Stimulated activated CD4-positive, alpha-beta T cell treated with anti-CD3 and anti-CD28 coated beads, Interleukin-4, amount 100 ng/mL, for 1 hour (primary cell): ENCODE measurements at places on chromosomes 11 and 22.

- DNase-seq: no peak
Measured at GRCh38 chr11:126459691-126460281, 104.3 kb downstream of the ST3GAL4 start.

DNA sequence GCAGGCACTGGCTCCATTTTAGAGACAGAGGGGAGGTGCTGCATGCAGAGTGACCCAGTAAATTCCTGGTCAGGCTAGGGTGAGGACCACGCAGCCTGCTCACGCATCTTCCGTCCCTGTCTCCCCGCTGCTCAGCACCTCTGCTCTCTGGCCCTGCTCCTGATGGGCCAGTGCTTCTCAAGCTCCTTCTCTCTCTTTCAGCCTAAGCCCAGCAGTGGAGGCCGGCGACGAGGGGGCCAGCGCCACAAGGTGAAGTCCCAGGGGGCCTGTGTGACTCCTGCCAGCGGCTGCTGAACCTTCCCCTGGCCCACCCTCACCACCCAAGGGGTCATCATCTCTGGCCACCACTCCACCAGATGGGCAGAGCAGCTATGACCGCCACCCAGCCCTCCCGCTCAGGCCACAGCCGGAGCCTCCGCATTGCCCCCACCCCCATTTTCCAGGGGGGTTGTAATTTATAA, 24.7 kb downstream of the GTPBP1 start:
- DNase-seq: no peak

GRCh38 chr11:62953811-62954210, 31.0 kb downstream of the SLC22A6 start:
- DNase-seq: no peak

- DNase-seq: peak; percentile 21
Measured at GRCh38 chr11:35237860-35238715, 99.1 kb downstream of the CD44 start.

GRCh38 chr11:1479678-1480118, 6.9 kb downstream of the MOB2 start:
- DNase-seq: no peak

GRCh38 chr11:45672593-45672992, 7.2 kb upstream of the CHST1 start:
- DNase-seq: no peak

DNA sequence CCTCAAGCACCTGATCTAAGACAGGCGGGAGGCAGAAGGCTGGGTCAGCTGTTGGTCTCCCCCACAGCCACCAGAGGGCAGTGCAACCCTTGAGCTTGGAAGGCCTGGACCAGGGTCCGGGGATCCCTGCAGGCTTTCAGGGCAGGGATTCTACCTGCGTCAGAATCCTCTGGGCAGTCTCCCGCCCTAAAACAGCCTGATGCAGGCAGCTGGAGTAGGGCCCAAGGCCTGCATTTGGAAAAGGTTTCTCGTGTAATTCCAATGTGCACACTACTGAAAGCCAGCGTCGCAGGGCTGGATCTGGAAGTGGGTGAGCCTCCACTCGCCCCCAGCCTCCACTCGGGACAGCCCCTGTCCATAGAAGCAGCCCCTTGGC, 31.8 kb downstream of the BID start:
- peak; percentile 74 for DNase-seq

DNA sequence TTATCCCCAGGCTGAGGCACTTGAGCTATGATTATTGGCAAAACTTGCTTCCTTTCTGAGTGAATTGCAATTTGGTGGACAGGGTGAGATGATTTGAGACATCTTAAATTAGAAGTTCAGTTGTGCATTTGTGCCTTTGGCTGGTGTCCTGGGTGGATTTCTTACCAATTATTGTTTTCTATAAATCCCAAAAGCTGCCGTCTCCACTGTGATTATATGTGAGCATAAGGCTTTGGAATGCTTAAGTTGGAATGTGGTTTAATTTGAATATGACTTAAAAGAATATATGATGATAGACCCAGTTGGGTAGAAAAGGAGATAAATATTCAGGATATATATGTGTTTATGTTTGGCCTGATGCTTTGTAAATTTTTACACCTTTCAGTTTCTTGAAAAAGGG, 70.0 kb downstream of the EXT2 start:
- DNase-seq: no peak

DNA sequence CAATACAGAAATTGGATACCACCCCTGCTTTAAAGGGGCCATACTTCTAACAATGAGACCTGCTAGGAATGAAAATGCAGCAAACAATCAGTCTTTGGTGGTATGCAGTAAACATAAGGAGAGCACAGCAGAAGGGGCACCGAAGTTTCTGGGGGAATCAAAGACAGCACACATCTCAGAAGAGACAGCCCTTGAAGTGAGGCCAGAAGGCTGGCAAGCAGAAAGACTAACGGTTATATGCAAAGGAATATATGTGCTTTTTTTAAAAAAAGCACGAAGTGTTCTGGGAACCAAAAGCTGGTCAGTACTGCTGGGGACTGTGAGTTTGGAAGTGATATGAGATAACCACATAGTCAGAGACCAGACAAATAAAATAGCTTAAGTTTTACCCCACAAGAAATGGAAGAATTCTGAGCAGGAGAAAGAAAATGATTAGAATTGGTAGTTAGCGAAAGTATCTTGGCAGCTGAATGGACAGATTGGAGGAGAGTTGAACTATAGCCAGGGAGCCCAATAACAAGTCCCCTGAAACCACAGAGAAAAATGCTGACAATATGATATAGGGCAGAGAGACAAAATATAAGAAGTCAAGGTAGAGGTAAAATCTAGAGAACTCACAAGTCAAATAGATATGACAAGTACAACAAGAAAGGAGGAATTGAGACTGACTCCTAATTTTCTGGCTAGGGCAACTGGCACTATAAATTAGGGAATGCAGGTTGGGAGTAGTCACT, 125.7 kb downstream of the MRTFA start:
- DNase-seq: no peak

- no peak for DNase-seq
Measured at GRCh38 chr11:3635641-3636375, 6.0 kb downstream of the ART5 start.

DNA sequence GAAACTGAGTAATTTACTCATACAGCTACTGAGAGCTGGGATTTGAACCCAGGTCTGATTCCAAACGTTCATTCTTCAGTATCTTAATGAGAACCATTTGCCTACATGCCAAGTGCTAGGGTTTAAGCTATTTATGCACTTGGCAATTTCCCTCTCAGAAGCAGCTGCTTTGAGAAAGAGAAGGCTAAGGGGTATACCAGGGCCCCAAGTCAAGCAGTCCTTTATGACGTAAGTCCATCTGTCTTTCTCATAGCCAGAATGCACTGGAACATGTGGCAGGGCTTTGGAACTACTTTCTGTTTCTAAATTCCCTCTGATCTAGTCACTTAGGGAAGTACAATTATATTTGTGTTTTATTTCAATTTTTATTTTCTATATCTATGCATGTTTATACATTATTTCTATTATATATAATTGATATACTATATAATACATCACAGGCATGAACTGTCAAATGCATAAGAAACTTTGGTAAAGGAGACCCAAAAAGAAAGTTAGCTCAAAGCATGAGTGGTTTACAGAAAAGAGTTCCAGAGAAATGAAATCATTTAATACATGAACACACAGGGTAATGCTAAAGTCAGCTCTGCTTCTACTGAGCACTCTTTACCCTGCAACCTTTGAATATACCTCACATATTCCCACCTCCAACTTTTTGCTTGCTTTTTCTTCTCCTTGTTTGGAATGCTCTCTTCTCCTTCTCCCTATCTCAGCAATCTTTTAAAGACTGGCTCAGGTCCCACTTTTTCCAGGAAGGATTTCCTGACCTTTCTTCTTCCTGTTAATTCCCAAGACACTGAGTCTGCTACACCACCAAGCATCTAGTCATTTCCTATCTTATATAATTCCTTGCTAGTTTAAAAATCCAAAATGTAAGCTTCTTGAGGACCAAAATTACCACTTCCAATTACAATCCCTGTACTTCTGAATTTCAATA, 80.5 kb upstream of the GDPD4 start:
- no peak for DNase-seq

DNA sequence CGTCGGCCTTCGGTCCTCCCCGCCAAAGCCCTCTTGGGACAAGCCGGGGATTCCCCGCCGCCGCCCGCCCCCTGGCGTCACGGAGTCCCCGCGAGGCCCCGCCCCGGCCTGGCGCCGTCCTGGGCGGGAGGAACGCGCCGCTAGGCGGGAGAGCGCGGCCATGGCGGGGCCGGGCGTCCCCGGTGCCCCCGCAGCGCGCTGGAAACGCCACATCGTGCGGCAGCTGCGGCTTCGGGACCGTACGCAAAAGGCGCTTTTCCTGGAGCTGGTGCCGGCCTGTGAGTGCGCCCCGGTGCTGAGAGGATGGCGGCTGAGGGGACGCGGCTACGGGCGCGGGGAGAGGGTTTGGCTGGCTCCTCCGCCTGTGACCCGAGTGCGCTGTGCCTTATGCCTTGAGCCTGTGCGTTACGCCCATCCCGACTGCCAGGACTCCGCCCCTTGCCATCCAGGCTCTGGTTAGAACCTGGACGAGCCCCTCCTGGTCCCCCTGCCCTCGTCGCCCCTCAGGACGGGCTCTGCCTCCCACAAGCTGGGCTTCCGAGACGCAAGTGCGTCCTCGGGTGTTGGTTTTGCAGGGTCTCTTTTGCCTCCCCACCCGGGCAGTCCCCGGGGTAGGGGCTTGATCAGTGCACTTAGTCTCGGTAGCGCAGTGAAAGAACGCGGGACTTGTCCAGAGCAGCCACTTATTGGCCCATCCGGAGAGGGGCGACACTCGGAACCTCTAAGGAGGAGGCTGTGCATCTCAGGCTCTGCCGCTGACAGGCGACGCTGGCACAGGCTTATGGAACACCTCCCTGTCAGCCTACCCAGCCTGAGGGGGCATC, at the start of gene ATG16L2:
Gene ATG16L2 (plus strand): TSS at position 126 of the 824 bp plus-strand sequence. CDS start 35 bp downstream, at position 161.
- DNase-seq: peak; percentile 89

DNA sequence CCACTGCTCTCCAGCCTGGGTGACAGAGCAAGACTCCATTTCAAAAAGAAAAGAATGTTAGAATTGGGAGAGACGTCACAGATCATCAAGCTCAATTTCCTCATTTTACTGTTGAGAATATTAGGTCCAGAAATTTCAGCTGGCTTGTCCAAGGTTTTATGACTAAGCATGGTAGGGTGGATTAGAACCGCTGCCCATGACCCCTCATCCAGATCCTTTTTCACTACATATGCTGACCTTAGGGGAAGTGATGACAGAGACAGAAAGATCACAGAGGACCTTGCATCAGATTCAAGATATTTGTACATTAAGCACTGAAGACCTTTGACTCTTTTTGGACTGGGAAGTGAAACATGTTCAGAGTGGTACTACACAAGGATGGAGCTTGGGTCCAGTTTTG, 134.5 kb downstream of the ADAMTS15 start:
- no peak for DNase-seq

DNA sequence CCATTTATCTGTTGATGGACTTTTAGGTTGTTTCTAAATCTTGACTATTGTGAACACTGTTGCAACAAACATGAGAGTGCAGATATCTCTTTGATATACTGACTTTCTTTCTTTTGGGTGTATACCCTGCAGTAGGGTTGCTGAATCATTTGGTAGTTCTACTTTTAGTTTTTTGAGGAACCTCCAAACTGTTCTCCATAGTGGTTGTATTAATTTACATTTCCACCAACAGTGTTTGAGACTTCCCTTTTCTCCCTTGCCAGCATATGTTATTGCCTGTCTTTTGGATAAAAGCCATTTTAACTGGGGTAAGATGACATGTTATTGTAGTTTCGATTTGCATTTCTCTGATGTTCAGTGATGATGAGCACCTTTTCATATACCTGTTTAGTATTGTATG, 330.0 kb downstream of the DDX10 start:
- no peak for DNase-seq

- DNase-seq: no peak
Measured at GRCh38 chr11:33448461-33449130, 191.4 kb downstream of the HIPK3 start.

- no peak for DNase-seq
Measured at GRCh38 chr22:35409783-35410662, 10.1 kb downstream of the MCM5 start.

- no peak for DNase-seq
Measured at GRCh38 chr11:62669420-62670161, 1.9 kb upstream of the UQCC3 start.

- no peak for DNase-seq
Measured at GRCh38 chr11:64916040-64916774, 802 bp downstream of the ATG2A start.

DNA sequence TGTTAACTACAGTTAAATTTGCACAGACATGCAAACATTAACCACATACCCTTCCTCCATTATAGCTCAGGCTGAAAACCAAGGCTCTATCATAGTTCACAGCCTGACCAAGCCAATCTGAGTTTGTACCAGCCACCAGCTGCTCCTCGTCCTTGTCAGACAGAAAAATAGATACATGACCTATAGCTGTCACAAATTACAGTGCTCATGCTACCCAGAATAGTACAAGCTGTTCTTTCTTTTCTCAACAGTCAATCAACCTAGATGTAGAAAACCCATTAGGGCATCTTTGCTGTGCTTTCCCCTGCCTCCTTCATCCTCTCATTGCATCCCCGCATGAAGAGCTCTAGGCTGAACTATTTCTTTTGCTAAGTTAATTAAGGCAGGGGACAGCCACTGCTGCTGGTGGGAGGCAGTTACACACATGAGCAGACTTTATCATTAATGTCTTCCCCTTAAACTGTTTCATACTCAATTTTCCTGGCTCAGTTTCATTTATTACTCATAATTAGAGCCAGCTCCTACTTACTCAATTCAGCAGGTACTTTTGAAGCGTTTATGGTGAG, 148.3 kb downstream of the TRPC6 start:
- no peak for DNase-seq

DNA sequence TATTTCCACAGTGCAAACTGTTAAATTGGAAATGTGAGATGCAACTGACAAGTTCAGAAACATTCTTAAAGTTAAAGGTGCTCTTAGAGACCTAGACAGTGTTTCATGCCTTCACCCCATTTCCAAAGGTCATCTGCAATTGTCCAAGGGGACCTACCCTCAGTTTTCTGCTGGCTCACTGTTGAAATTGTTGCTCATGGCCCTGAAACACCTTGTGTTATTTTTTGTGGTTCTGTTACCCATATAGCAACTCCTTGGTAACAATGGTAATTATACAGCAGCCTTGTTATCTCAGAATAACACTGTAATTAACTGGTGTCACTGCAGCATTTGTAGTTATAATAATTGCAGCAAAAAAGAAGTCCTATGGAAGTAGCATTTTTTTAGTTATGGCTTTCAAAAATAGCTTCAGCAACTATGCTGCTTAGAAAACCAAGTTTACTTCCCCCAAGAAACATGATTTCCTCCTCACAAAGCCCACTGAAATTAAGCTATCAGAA, 49.2 kb upstream of the CCDC34 start:
- no peak for DNase-seq

DNA sequence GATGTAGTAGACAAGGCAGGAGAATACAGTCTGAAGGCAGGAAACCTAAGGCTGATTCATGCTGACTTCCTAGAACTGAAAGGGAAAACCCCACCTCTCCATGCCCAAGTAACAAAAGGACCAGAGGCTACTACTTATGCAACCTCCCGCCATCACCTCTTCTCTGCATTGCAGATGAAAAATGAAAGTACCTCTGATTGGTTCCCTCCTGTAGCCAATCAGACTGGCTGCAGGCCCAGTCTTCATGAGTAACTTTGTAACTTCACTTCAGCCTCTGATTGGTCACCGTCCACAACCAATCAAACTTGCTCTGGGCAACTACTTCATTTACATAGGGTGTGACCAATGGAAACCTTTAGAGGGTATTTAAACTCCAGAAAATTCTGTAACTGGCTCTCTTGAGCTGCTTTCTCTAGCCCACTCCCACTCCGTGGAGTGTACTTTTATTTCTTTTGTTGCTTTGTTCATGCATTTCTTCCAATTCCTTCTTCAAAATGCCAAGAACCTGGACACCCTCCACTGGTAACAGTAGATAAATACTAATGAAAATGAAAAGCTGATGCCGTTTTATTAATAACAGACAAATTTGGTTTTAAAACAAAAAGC, 5.2 kb upstream of the MAP6 start:
- DNase-seq: no peak
